RPMI7951 (cell line): ENCODE measurements at places on chromosomes 6 and 20. TPM values are rescaled to one million over a fixed set of nuclear protein-coding genes. Genes with fewer than 3 reads are reported as not detected.

GRCh38 chr20:9311132-9311531 is 203.3 kb upstream of the LAMP5 start:
- peak; percentile 46 for DNase-seq

DNA sequence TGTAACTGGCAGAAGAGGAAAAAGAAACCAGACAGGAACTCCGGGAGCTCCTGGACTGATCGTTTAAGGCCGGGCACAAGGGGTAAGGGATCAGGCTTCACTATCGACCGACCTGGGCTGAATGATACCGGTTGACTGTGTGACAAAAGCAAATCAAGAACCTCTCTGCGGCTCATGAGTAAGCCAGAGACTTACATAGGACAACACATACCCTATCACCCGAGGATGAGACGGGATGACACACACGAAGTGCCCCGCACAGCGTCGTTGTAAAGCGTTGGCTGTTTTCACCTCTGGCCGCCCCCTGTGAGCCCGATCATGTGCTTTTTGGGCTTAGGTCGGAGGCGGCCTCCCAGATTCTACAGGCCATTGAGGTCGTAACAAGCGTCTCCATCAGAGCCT is 695 bp upstream of the TGIF2 start:
- peak; percentile 58 for DNase-seq

Gene KIF25
- 0.36 and 0.39 TPM in 2 replicates for total RNA-seq

Gene ESR1
- total RNA-seq: not detected in 2 replicates

DNA sequence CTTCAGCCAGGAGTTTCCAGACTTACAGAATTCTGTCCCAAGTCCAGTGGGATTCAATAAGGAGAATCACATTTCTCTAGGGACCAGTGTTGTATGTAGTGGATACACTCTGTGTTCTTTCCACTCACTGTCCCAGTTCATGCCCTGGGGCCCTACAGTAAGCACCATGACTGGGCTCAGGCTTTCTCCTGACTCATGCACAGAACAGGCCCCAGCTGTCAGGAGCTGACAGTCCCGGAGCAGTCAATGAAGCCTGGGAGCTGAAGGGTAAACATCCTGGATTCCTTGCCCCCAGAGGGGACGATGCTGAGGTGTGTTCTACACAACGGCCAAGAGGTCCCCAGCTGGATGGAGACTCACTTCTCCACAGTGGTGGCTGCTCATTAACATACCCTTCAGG is 40.2 kb upstream of the LRFN2 start:
- peak; percentile 95 for DNase-seq

Gene MTFR2
- total RNA-seq: 7.8 and 17.1 TPM in 2 replicates

- DNase-seq: no peak
Observed at GRCh38 chr6:36136034-36136433, 5.7 kb downstream of the MAPK13 start.

- DNase-seq: no peak
Observed at GRCh38 chr20:13758884-13759283, 25.8 kb downstream of the ESF1 start.

GRCh38 chr6:98836962-98837944 is 2.9 kb downstream of the POU3F2 start:
- no peak for DNase-seq

DNA sequence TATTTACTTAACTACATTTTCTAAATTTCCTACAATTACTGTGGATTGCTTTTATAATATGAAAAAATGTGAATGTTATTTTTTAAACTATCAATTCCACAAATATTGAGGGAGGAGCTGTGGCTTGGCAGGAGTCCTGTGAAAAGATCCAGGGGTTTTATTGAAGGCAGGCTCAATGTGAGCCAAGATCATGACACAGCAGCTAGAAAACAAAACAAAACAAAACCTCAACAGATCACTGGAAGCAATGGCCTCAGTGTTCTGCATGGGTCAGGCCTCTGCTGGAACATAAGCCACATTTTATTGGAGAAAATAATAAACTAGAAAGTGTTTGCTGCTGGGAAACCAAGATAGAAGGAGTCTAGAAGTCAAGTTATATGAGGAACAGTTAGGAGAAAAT is 19.4 kb upstream of the RCAN2 start:
- DNase-seq: no peak

Gene CRIP3
- not detected in 2 replicates for total RNA-seq

DNA sequence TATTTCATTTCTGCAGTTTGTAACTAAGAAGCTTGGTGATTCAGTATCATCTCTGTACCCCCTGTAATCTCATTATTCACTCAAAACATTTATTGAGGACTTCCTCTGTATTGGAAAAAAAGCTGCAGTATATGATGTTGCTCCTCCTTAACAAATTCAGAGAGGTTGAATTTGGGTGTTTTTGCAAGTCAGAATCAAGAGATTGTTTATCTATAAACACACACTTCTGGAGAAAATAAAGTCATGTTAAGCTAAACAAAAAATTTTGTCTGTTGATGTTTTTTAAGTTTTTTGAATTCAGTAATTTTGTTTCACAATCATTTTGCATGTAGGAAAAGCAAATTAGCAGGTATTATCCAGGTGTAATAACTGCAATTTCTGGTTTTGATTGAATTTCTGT is 11.4 kb upstream of the RHAG start:
- no peak for DNase-seq
